ENCODE measurements at places on chromosomes 16 and 17. TPM values are rescaled to one million over a fixed set of nuclear protein-coding genes. Genes with fewer than 3 reads are reported as not detected.

The KRT40 gene
- not detected for total RNA-seq

DNA sequence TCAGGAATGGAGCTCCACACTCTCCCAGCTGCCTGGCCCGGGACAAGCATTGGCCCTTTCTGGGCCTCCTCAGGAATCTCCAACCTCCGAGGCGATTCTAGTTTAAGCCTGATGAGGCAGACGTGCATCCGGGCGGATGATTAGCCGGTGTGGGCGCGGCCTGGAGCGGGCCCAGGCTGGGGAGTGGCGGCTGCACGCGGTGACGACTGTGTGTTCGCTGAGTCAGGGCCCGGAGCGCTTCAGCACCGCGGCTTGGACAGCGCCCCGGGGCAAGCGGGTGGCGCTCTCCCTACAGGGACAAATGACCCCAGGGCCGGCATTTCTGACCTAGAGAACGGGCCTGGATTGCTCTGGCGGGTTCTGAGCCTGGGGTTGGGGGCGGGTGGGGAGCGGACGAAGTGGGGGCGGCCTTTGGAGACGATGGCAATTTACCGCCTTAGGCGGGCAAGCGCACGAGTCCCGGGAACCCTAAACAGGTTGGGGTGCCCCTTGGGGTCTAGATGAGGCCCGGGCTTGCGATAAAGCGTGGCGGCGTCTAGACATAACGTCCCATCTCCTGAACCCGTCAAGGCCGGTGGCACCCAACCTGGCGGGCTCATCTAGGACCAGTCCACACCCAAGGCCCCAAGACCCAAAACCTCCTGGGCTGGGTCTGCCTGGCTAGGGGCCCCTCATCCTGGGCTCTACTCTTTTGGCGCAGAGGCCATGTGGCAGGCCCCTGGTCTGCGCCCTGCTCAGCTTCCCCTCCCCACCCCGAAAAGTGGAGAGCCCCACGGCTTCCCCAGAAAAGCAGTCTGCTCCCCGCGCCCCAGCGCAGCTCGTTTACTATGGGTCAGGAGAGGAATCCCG, 22.3 kb upstream of the ZNHIT3 start:
- DNase-seq: peak; percentile 85

DNA sequence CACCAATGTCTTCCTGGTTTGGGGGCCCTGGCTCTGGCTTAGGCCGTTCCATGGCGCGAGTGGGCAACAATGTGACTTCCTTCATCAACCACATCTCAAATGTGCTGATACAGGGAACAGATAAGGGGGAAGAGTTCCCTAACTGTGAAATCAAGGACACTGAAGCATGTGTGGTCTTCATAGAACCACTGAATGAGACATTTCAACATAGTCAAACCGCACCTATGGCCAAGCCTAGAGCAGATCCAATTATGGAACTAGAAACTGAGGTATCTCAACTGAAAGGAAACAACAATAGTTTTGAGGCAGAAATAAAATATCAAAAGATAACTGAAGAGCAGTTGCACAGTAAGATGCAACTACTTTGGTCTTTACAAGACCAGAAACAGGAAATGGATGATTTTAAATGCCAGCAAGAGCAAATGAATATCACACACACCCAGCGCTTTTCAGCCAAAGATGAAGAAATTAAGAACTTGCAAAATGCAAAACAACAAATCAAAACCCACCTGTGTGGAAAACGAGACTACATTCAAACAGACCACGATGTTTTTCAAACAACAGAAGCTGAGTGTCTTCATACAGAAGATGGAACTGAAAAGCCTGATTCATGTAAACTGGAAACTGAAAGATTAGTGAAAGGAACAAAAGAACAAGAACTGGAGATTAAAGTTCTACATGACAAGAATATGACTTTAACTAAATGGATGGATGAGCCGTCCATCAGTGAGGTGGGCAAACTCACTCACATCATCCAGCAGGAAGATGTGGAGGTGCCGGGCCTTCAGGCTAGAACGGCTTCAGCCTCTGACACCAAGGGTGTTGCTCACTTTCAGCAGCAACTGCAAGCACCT, 18.1 kb upstream of the LCMT1 start:
- no peak for DNase-seq

- no peak for DNase-seq
These were observed 53.6 kb upstream of the ANKFN1 start for GRCh38 chr17:56099649-56100048.

Measured in mesenteric fat pad (tissue), 1 donor.